Right atrium auricular region (tissue), 2 donors: ENCODE measurements at places on chromosomes 12 and 14. TPM values are rescaled to one million over a fixed set of nuclear protein-coding genes. Genes with fewer than 3 reads are reported as not detected.

Gene AGAP2
- 4.8 TPM for total RNA-seq

Gene KRT85
- not detected for total RNA-seq

Gene TAS2R43
- total RNA-seq = 2.0 TPM

DNA sequence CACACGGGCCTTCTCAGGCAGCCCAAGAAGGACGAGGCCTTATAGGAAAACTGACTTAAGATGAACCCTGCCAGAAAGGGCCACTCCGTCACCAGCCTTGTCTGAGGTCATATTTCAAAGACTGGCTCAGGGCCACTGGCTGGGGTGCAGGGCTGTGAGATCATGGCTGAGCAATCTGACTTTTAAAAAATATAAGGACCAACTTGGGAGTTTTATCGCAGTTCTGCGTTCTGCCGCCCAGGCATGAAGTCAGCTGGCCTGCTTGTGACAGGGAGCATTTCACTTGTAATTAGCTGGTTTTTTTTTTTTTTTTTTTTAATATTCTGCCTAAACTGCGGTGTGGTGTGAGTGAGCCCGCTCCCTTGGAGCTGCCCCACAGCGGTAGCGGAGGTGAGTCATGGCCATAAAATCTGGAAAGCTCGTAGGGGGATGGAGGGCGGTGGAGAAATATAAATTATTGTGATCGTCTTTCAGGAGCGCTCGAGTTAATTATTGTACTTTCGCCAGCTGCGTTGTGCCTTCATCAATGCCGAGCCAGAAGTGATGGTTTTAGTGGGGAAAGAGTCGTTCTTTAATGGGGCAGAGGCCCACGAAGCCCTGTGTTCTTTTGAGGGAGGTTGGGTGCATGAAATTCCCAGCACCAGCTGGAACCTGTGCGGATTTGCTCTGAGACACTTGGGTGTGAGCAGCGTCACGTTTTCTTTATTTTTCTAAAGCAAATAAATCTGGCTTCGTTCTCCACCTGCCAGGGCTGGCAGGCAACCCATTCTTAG lies 231.9 kb downstream of the C12orf75 start:
- no peak overlapping the region for H3K4me3 ChIP-seq
- peak; percentile 66 for DNase-seq
- H3K27me3 ChIP-seq = no peaks in the 10 kb centered on the region
- peak overlapping the region; percentile 34 for H3K27ac ChIP-seq

DNA sequence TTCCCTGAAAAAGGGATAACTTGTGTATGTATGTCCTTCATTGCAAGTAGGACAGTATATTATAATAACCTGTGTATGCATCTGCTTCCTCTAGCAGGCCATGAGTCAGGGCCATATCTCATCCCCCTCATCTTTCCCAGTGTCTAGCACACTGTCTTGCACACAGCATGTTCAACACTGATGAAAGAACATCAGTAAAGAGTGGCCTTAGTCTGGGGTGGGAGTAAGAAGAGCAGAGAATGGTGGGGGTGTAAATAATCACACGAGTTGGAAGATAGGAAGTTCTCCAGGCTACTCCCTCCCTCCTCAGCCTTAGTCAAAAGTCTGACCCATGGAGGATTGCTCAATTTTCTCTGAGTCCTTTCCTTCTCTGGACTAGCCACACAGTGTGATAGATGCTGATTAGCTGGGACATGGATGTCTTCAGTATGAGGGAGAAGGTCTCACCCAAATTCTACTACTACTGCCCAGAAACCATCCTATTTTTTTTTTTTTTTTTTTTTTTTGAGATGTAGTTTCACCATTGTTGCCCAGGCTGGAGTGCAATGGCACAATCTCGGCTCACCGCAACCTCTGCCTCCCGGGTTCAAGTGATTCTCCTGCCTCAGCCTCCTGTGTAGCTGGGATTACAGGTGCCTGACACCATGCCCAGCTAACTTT lies 14.6 kb upstream of the SP1 start:
- no peaks in the 10 kb centered on the region for H3K27me3 ChIP-seq
- peak overlapping the region; percentile 48 for H3K27ac ChIP-seq
- DNase-seq = no peak

GRCh38 chr12:55737581-55738122 lies 5.3 kb upstream of the GDF11 start:
- no peaks in the 10 kb centered on the region for H3K27me3 ChIP-seq
- H3K4me3 ChIP-seq = peak overlapping the region; percentile 38
- no peak for DNase-seq
- H3K27ac ChIP-seq = peak overlapping the region; percentile 78
- H3K4me1 ChIP-seq = no peaks in the 10 kb centered on the region

DNA sequence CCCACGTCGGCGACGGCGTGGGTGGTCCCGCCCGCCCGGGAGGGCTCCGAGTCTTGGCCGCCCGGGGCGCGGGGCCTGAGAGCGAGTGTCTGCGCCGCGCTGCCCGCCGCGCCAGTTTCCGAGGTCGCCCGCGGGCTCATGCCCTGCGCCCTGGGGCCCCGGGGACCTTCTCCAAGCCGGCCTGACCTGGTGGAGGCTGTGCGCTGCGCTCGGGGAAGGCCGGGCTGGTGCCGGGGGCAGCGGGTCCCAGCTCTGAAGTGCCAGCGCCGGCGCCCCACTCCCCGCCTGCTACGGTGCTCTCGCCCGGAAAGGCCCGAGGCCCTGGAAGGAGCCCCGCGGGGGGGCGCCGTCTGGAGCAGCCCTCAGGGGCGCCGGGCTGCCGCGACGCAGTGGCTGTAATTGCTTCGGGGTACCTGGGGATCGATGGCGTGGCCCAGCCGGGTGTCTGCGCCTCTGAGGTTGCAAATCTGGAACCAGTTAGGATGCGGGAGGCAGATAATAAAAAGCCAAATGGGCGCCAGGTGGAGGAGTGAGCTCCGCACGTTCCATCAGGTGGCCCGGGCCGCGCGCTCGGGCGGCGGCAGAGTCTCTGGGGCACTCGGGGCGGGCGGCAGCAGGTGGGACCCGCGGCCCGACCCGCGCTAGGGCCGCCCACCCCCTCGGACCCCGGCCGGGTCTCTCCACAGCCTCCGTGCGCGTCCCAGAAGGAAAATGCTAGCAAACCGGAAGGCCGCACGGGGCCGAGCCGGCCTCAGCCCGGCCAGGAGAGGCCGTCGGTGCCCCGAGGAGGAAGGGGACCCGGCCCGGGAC lies 102.3 kb upstream of the DIO3 start:
- no peak overlapping the region for H3K4me3 ChIP-seq
- no peaks in the 10 kb centered on the region for H3K4me1 ChIP-seq
- DNase-seq = no peak
- H3K36me3 ChIP-seq = no peaks in the 10 kb centered on the region

DNA sequence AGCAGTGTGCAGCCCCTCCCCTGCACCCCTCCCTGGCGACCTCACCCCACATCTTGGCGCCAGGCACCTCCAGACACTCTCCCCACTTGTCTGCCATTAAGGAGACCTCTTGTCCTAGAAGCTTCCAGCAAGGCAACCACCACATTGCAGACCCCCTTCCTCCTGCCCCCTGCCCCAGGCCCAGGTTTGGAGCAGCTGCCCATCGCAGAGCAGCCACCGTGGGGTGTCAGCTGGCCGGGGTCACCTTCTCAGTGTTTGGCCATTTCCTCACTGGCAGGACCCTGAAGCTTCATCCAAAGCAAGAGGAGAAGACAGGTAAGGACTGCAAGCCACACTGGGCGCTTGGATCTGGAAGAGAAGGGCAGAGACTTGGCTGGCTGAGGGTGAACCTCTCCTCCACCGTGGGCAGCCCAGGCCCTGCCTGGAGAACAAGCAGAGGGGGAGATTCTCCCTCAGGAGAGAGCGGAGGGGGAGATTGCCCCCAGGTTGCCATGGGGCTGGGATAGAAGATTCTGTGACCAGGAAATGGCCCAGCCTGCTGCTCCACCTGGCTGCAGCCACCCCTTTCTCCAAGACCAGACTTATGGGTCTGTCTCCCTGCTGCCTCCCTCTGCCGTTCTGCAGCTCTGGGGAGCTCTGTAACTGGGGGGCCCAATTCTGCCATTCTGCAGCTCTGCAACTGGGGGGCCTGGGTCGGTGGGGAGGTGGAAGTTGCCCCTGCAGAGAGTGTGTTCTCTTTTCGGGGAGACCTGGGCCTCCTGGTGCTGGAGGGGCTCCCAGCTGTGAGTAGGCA lies 72.9 kb upstream of the C14orf180 start:
- H3K4me1 ChIP-seq = no peaks in the 10 kb centered on the region
- no peaks in the 10 kb centered on the region for H3K27me3 ChIP-seq
- no peak overlapping the region for H3K4me3 ChIP-seq
- no peaks in the 10 kb centered on the region for H3K36me3 ChIP-seq
- H3K27ac ChIP-seq = no peak overlapping the region
- no peak for DNase-seq

DNA sequence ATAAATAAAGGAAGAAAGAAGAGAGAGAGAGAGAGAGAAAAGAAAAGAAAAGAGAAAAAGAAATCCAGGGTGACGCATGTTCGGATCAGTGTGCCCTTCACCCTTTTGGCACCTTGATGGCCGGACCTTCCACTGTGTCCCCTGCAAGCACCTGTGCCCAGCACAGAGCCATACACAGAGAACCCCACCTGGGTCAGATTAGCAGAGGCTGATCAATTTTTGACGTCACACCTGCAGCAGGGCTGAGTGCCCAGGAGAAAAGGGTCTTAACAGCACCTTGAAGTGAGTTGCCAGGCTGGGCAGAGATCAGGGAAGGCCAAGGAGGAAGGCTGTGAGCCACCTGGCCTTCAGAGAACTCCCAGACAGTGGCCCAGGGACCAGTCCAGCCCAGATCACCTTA lies 114.4 kb downstream of the CALM1 start:
- peak overlapping the region; percentile 86 for H3K27ac ChIP-seq
- H3K36me3 ChIP-seq = no peaks in the 10 kb centered on the region
- peaks cover 31% of the 10 kb centered on the region for H3K4me1 ChIP-seq
